H7 (cell line): ENCODE measurements at places on chromosomes 13 and 19. TPM values are rescaled to one million over a fixed set of nuclear protein-coding genes. Genes with fewer than 3 reads are reported as not detected.

The PRR19 gene
- 3.3 and 5.2 TPM in 2 replicates for total RNA-seq

- DNase-seq = no peak
Observed at GRCh38 chr13:44617648-44618047, 41.5 kb upstream of the TSC22D1 start.

The SIGLECL1 gene
- total RNA-seq = not detected in 2 replicates

The ZNF256 gene
- total RNA-seq = 4.0 and 6.8 TPM in 2 replicates

The CD79A gene
- total RNA-seq = 0.55 TPM in 1 of 2 replicates, not detected in the other

The CGB2 gene
- total RNA-seq = 1.4 TPM in 1 of 2 replicates, not detected in the other

The DAND5 gene
- 0.15 TPM in 1 of 2 replicates, not detected in the other for total RNA-seq

DNA sequence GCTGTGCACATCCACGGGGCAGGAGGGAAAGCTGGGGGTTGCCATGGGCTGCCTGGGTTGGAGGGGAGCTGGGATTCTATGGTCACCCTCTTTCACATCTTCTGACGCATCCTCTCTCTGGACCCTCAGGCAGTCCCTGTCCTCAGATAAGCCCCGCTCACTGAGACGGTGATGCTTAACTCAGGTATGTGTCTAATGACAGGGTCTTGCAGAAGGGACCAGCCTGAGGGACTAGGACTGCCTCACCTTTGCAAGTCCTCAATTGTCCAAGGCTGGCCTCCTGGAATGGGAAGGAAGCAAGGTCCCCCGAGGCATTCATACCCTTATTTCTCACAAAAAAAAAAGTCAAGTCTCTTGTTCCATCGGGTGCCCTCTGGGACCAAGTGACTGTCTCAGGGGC, 37.7 kb upstream of the CCNE1 start:
- no peak for DNase-seq

The ZNF575 gene
- not detected in 2 replicates for total RNA-seq

GRCh38 chr19:37218592-37218935, 550 bp downstream of the ZNF383 start:
- DNase-seq = peak; percentile 10

DNA sequence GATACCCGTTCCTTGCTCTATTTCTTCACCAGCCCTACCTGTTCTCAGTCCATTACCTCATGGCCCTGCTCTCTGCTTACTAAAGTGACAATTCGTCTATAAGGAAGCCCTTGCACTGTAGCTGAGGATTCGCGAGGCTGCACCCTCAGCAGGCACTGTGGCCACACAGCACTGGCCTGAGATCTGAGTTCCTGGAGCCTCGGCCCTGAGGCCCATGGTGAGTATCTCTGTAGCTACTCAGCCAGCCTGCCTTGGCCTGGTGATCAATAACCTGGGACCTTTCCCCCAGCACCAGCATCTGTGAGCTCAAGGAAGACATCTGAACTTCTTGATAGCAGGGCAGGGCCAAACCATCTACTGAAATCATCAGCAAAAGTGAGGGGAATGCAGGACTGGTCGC, 90.7 kb downstream of the RGCC start:
- DNase-seq = peak; percentile 38

The CPB2 gene
- not detected in 2 replicates for total RNA-seq

DNA sequence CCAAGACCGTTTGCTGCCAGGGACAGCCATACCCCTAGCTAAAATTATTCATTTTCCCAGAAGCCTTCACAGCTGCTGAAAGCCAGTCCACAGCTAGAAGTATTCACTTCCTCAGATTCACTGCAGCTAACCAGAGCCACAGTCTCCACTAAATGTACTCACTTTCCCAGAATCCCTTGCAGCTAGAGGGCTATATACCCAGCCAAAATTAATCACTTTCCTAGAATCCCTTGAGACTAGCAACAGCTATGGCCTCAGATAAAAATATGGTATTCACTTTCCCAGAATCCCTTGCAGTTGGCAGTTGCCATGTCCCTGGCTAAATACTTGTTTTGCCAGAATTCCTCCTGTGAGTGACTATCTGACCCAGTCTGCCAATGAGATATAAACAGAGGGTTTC, 13.8 kb upstream of the MEIS3 start:
- no peak for DNase-seq

The ZNF579 gene
- 17.2 and 20.5 TPM in 2 replicates for total RNA-seq

DNA sequence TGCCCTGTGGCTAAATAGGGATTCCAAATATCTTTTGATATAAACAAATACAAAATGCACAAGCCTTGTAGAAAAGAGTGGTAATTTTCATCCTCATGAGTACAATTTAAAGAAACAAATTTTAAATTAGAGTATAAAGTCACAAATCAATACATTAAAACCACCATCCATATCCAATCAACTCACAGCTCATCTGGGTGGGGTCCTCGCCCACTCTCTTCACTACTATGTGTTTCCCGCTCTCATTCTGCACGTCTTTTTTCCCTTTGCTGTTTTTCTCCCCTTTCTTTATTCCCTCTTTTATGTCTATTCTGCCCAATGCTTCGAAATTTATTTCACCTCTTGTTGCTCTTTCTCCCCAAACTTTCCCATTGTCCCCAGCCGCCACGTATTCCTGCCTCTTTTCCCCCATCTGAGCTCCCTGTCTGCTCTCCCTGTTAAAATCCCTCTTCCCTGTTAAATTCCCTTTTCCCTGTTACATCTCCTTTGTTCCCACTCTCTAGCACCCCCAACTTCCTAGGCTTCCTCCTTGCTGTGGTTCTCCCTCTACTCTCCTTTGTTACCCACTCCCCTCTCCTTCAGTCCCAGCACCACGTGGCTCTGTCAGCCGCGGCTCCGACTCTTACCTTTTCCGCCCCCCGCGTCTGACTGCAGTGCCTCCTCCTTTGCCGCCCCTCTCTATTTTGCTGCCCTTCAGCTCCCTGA, 1.3 kb downstream of the ZNF616 start:
- peak; percentile 72 for DNase-seq

The STARD13 gene
- 0.73 and 3.0 TPM in 2 replicates for total RNA-seq

DNA sequence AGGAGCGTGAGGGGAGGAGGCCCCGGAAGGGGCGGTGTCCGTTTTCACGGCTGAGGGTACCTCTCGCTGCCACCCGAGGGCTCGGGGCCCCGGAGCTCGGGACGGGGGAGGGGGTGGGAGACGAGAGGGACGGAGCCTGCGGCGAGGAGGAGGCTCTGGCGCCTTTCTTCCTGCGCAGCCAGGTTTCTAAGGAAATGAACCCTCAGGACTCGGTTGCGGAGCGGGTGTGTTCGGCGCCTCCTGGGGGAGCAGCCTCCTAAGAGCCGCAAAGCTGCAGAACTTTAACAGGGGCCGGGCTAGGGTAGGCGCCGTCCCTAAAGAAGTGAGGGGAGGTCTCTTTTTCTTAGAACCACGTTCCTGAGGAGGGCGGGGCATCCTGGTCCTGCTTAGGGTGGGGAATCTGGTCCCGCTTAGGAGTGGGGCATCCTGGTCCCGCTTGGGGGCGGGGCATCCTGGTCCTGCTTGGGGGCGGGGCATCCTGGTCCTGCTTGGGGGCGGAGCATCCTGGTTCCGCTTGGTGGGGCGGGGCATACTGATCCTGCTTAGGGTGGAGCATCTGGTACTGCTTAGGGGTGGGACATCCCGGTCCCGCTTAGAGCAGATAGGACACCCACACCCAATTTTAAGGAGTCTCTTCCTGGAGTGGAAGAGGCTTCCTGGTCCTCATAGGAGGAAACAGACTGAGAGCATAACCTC, 6.2 kb downstream of the SYT5 start:
- DNase-seq = peak; percentile 95

The RGL3 gene
- total RNA-seq = 1.6 and 7.8 TPM in 2 replicates

GRCh38 chr19:18117364-18117691, 19.8 kb downstream of the MAST3 start:
- no peak for DNase-seq

DNA sequence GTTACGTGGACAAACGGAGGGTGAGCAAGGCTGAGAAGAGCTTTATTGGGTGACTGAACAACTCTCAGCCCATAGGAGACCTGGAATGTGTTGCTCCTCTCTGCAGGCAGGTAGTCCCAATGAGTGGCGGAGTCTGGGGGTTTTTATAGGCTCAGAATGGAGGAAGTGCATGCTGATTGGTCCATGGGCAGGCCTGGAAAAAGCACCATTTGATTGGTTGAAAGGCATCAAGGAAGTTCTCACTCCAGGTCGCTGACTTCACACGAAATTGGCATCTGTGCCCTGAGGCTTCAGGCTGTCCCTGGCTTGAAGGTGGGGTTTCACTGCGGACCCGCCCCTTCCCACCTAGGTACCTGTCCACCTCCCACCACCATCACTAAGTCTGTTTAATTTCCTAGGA, 65.4 kb downstream of the SPATA13 start:
- DNase-seq = no peak

GRCh38 chr19:374183-374885, 29.7 kb upstream of the MIER2 start:
- peak; percentile 56 for DNase-seq

The SMAD9 gene
- 0.59 and 0.81 TPM in 2 replicates for total RNA-seq

DNA sequence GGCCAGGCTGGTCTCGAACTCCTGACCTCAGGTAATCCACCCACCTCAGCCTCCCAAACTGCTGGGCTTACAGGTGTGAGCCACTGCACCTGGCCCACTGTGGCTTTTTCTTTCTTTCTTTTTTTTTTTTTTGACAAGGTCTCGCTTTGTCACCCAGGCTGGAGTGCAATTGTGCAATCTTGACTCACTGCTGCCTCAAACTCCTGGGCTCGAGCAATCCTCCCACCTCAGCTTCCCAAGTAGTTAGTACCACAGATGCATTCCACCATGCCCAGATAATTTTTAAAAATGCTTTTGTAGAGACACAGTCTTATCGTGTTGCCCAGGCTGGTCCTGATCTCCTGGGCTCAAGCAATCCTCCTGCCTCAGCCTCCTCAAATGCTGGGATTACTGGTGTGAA, 12.1 kb upstream of the FCGBP start:
- no peak for DNase-seq

DNA sequence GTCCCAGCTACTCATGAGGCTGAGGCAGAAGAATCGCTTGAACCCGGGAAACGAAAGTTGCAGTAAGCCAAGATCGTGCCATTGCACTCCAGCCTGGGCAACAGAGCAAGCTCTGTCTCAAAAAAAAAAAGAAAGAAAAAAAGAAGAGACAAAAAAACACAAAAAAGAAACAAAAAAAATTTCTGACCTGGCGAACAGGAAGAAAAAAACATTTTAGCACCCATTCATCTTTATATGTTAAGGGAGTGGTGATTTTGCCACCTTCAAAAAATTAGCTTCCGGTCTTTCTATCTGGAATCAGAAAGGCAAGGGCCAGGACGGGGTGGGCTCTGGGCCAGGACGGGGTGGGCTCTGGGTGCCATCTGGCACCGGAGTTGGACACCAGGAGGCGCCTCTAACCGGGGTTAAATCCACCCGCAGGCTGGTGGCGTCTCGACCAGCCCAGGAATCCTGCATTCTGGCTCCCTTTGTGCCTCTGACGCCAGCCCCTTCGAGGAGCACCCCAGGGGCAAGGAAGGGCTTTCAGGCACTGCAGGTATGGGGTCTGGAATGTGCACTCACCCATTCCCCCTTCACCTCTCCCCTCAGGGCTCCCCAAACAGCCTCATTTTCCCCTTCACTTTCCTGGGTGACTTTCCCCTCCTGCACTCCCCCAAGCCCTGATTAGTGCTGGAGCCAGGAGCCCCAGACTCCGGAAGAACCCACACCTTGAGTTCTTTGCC, 10.4 kb upstream of the ZSWIM4 start:
- DNase-seq = peak; percentile 89

The FCGBP gene
- total RNA-seq = 0.10 and 0.22 TPM in 2 replicates

The PDE4C gene
- total RNA-seq = 0.52 and 1.4 TPM in 2 replicates

DNA sequence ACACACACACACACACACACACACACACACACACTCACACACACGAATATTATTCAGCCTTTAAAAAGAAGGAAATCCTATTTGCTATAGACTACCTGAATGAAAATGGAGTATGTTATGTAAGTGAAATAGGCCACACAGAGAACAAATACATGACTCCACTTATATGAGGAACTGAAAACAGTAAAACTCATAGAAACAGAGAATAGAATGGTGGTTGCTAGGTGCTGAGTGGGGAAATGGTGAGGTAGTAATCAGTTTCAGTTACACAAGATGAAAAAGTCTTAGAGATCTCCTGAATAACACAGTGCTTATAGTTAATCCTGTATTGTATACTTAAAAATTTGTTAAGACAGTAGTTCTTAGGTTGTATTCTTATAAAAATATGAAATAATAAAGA, 8.2 kb downstream of the ZNF677 start:
- DNase-seq = no peak

GRCh38 chr19:51194527-51195315, 30.2 kb upstream of the CD33 start:
- no peak for DNase-seq
